Adrenal gland (tissue), 19 donors: ENCODE measurements at places on chromosomes 1 and 21. TPM values are rescaled to one million over a fixed set of nuclear protein-coding genes. Genes with fewer than 3 reads are reported as not detected.

Gene AMY2A
- 0.30 TPM for polyA plus RNA-seq

Gene TBX15
- polyA plus RNA-seq, result 0.48 TPM

Gene CACNA1E
- polyA plus RNA-seq, result 0.34 TPM

Gene AMPD1
- not detected for polyA plus RNA-seq

Gene SELP
- 5.1 TPM for polyA plus RNA-seq

Gene C1QTNF12
- polyA plus RNA-seq, result not detected

Gene CDA
- 11.8 TPM for polyA plus RNA-seq

Gene LINGO4
- 0.20 TPM for polyA plus RNA-seq

Gene FCRL4
- polyA plus RNA-seq, result not detected

Gene RORC
- polyA plus RNA-seq, result 1.7 TPM

Gene CLEC20A
- polyA plus RNA-seq, result not detected

Gene TAF5L
- polyA plus RNA-seq, result 7.2 TPM

Gene RIPPLY3
- 0.40 TPM for polyA plus RNA-seq

Gene TNFRSF18
- polyA plus RNA-seq, result 0.64 TPM

Gene SLC30A10
- polyA plus RNA-seq, result 0.17 TPM

Gene CD247
- 0.73 TPM for polyA plus RNA-seq

Gene OR2AK2
- not detected for polyA plus RNA-seq

Gene VSIG8
- not detected for polyA plus RNA-seq

Gene NOTCH2
- 21.1 TPM for polyA plus RNA-seq

Gene ATXN7L2
- 45.5 TPM for polyA plus RNA-seq

Gene CFAP107
- polyA plus RNA-seq, result not detected

Gene OR2L13
- 0.07 TPM for polyA plus RNA-seq

Gene CD5L
- 0.16 TPM for polyA plus RNA-seq

Gene MAP1LC3C
- polyA plus RNA-seq, result 1.5 TPM

Gene MTARC2
- 13.7 TPM for polyA plus RNA-seq

Gene GRIK3
- 1.1 TPM for polyA plus RNA-seq

Gene DISP3
- polyA plus RNA-seq, result 0.44 TPM

Gene INSRR
- polyA plus RNA-seq, result 1.5 TPM

Gene DLGAP3
- 0.37 TPM for polyA plus RNA-seq

Gene YBEY
- polyA plus RNA-seq, result 16.4 TPM

Gene AJAP1
- 0.20 TPM for polyA plus RNA-seq

Gene DCST2
- polyA plus RNA-seq, result 0.24 TPM

Gene C1QC
- polyA plus RNA-seq, result 102 TPM

Gene OTUD7B
- 10.2 TPM for polyA plus RNA-seq

Gene WDR3
- polyA plus RNA-seq, result 3.0 TPM

Gene DCDC2B
- not detected for polyA plus RNA-seq

Gene CD1D
- 5.6 TPM for polyA plus RNA-seq

Gene OR2L2
- 0.08 TPM for polyA plus RNA-seq

Gene SYT2
- polyA plus RNA-seq, result 0.88 TPM

Gene HRNR
- under 0.01 TPM for polyA plus RNA-seq

Gene CASQ1
- polyA plus RNA-seq, result not detected

Gene GSTM1
- 114 TPM for polyA plus RNA-seq

Gene RAD54L
- polyA plus RNA-seq, result 1.9 TPM

Gene GPR153
- 3.2 TPM for polyA plus RNA-seq

Gene ESRRG
- 1.3 TPM for polyA plus RNA-seq

Gene SFN
- polyA plus RNA-seq, result 0.33 TPM

Gene SLAMF9
- polyA plus RNA-seq, result not detected

Gene SPSB1
- 5.5 TPM for polyA plus RNA-seq

Gene TCHHL1
- not detected for polyA plus RNA-seq

Gene OR2T33
- polyA plus RNA-seq, result not detected

Gene KCNAB2
- 5.6 TPM for polyA plus RNA-seq

Gene PGBD5
- polyA plus RNA-seq, result 1.5 TPM

Gene GIPC2
- polyA plus RNA-seq, result 10.6 TPM

Gene IRF6
- 5.4 TPM for polyA plus RNA-seq

Gene SMYD2
- 25.0 TPM for polyA plus RNA-seq
